ENCODE measurements at places on chromosomes 6 and 20.

DNA sequence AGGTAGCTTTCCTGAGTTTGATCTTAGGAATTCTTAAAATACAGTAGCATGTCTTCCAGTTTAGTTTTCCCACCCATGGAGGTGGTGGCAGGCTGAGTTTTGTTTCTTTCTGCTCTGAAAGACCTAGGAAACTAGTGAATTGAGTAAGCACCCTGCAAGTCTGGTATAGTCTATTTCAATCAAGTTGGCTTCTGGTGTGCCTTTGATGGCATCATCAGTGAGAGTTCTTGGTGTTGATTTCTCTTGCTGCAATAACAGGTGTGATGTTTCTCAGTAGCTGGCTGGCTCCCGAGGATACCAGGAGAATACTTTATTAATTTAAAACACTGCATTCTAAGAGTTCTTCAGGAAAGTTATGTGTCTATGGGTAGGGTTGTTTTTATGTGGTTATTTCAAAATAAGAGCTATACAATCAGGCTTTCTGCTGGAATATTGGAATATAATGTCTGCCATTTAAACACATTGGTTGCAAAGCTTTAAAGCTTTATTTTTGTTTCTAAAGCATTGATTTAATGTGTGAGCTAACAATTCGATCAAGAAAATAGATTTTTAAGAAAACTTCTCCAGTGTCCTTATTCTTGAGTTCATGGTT lies 19.0 kb downstream of the VAPB start:
- DNase-seq = no peak

DNA sequence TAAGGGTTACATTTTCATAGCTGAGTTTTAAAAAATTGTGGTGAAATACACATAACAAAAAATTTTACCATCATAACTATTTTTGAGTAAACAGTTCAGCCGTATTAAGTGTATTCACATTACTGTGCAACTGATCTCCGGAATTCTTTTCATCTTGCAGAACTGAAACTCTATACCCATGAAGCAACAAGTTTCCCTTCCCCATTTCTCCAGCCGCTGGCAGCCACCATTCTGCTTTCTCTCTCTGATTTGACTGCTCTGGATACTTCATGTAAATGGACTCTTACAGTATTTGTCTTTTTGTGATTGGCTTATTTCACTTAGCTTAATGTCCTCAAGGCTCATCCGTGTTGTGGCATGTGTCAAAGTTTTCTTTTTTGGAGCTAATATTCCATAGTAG lies 341.6 kb downstream of the QKI start:
- no peak for DNase-seq

GRCh38 chr6:43037197-43037596 lies 15.8 kb downstream of the RRP36 start:
- DNase-seq = no peak

DNA sequence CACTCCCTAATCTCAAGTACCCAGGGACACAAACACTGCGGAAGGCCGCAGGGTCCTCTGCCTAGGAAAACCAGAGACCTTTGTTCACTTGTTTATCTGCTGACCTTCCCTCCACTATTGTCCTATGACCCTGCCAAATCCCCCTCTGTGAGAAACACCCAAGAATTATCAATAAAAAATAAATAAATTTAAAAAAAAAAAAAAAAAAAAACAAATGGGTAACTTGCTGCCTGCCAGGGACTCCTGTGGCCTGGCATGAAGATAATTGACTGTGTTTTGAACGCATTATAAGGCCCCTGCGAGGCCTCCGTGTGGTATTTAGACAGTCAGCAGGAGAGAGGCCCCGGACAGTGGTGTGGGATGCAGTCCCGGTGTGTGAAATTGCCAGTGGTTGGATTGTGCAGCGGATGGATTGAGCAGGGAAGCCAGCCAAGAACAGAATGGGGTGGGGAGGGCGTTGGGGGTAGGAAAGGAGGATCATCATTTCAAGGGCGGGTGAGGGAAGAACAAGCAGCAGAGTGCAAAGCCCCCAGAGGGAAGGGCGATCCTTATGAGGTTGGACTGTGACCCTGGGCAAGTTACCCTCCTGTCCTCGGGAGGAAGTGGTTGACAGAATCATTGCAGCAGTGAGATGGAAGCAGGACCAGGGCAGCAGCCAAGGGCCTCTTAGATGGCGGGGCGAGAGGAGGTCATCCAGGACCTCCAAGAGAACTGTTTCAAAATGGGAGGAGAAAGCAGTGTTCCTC lies 43.3 kb downstream of the PPARD start:
- DNase-seq = no peak

- DNase-seq = no peak
Measured at GRCh38 chr6:159844737-159845645, 44.9 kb downstream of the PNLDC1 start.

DNA sequence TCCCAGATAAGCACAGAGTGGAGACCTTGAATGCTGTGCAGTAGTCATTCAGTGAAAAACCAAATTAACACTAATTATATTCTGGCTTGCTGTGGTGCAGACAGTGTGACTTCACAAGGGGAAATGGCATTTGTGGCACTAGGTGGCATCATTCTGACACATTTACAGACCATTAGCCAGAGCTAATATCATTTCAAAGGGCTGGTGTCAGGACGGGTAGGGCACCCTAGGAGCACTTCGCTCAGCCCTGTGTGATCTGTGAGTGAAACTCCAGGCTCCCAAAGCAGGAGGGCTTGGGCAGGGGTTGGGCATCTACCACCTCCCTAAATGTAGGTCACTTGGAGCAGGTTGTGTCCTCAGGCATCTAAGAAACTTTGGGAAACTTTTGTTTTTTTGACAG lies 555.8 kb downstream of the PKHD1 start:
- no peak for DNase-seq

DNA sequence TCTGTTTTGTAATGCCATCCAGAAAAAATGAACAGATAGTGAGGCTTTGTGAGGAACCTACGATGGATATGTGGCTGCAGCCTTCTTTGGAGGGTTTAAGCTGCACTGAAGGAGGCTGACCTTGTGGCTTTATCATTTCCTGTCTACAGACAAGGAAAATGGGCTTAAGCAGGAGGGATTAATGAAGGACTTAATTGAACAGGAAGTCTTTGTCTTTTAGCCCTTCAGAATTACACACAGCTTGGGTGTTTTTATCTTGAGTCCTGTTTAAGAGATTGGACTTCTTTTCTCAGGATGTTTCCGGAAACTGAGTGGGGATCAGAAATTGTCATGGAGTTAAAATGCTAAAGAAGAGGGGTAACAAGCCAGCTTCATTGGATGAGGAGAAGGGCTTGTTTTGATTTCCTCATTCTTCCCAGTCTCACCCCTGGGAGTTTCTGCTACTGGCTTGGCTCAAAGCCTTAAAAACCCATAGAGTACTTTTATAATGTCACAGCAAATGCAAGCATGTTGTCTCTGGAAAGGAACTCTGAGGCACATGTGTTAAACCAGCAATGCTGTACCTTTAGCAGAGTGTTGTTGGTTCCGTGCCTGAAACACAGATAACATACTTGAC lies 193.6 kb downstream of the JARID2 start:
- no peak for DNase-seq

DNA sequence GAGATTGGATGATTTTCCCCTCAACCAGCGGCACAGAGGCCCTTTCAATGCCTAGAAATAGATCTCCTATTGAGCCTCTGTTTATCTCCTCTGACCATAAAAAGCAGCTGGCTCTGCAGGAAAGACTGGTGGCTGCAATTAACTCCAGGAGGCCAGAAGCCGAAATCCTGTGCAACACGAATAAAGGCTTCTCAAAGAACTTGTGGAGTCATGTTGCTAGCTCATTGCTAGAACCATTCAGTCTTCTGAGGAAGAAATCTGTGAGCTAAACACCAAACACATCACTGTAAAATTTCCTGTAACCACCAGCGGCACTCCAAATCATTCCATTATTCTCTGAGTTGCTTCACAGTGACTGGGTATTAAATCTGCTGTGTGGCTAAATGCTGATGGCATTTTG lies 49.1 kb upstream of the TPD52L1 start:
- DNase-seq = no peak

DNA sequence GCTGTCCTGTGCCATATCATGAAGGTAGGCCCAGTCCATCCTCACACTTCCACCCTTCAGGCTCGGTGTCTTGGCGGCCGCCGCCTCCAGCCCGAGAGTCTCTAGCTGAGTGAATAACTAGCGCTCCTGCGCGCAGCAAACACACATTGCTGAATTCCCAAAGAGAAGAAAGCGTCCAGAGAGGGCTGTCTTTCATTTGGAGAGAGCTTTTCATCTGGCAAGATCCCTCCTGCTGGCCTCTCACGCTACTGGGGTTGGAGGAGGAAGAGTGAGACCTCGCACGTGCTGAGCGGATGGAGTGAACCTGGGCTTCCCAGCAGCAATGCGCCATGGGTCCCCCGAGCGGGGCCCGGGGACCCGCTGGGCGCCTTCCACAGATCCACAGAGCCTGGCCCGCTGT lies 73.2 kb downstream of the NCR2 start:
- no peak for DNase-seq

DNA sequence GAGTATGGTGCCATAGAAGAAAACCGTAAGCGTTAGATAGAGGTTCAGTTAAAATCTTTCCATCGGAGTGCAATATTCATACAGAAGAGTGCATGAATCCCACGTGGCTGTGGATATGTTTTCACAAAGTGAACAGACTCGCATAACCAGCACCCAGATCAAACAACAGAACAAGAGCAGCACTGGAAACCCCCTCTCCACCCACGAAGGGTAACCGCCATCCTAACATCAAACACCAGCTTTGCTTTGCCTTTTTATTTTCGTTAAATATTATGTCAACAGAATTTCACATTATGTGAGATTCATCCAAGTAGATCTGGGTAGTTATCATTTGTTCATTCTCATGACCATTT lies 4.7 kb downstream of the GTSF1L start:
- DNase-seq = no peak

All from stimulated activated CD4-positive, alpha-beta T cell treated with anti-CD3 and anti-CD28 coated beads, Interleukin-15, amount 100 ng/mL, for 1 hour (primary cell).